ENCODE measurements at places on chromosomes 6 and 20.

DNA sequence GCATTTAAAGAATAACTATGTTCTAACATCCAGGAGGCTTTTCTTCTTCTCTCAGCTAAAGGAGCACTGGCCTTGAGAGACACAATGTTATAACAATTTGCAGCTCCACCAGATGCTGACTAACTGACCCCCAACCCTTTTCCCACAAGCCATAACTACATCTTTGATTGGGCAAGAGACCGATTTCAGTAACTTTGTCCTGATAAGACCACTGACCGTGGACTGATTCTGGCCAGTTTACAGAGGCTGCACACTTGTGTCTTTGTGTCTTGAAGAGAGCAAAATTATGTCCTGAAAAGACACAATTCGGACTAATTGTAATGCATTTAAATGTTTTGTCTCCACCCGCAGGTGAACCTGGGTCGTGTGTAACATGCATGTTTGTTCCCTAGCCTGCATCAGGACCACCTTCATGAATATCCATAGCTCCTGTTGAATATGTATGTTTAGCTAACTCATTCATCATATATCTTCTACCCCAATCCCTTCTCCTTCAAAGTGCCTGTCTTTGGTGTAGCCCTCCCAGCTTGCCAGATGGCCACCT, 22.3 kb downstream of the ABRACL start:
- DNase-seq, result no peak

DNA sequence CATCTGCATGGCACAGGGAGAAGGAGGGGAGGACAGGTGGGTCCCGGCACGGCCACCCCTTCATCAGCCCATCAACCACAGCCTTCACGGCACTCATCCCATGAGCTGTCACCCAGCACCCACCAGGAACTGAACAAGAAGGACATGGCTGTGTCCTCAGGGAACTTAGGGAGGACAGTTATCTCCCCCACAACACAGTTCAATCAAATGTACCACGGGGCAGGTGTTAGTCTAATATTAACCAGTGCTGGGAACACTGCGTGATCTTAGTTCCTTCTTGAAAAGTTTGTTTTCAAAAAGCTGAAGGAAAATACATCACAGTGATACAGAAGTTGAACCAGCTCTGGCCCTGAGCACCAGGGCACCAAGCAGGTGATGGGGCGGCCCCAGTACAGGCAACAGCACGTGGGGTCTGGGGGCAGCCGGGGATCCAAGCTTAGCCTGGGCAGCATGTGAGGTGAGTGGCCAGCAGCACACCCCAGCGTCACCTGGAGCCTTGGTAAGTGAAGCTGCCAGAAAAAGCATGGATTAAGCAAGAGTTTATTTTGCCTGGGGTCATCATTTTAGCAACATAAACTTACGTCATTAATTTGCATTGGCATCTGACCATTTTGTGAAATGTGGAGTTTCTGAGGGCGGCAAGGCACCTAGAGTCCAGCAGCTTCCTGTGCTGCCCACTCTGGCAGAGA, 35.5 kb upstream of the AFDN start:
- no peak for DNase-seq

- peak; percentile 4 for DNase-seq
Observed at GRCh38 chr20:62235001-62235776, 3.1 kb upstream of the OSBPL2 start.

DNA sequence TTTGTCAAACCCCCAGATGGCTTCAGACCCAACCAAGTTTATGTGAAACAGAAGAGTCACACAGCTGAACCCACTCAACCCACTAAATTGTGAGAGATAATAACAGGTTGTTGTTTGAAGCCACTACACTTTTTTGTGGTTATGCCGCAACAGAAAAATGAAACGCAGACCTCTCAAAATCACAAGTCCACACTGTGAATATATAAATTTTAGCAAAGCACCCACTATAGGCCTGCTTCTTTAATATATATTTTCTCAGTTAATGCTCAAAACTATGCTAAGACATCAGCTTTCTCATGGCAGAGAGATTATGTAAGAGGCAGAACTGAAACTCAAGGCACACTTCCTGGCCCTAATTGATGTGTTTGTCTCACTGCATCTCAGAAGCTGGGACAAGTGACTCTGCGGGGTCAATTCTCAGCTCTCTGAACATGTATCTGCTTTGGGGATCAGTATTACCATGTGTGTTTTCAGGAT, 27.7 kb downstream of the MAP3K5 start:
- DNase-seq, result no peak

DNA sequence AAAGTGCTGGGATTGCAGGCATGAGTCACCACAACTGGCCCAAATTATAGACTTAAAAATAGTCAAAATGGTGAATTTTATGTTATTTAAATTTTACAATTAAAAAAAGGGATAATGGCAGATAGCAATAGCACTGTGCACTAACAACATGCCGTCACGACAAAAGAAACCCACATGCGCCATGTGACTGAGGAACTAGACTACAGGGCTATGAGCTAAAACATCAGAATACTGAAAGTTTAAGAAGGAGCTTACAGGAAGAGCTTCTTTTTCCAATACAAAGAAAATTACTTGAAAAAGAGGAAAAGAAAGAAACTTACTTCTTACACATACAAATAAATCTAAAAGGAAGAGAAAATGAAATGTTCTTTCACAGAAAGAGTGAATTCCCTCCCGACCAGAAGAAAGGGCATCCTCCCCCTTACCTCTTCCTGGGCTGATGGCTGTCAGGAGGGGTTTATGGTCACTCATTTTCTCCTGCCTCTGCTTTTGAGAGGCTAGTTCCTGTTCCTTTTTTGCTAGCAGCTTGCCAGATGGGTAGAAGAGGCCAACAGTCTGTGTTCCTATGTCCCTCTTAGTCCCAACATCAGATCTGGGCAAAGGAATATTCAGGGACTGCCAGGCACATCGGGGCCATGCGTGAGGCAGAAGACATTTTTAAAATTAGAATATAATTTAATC, 54.5 kb downstream of the DZANK1 start:
- no peak for DNase-seq

DNA sequence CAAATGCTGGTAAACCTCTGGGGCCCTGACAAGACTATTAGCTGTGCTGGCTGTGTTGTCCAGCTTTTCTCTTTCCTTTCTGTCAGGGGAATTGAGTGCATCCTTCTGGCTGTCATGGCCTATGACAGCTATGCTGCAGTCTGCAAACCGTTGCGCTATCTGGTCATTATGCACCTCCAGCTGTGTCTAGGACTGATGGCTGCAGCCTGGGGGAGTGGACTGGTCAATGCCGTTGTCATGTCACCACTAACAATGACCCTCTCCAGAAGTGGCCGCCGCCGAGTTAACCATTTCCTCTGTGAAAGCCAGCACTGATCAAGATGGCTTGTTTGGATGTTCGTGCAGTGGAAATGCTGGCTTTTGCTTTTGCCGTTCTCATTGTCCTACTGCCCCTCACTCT, 20.3 kb downstream of the OR2B6 start:
- DNase-seq, result no peak

Measured in EH (cell line).